LNCaP clone FGC (cell line): ENCODE measurements at places on chromosomes 11 and 22.

- no peak for DNase-seq
Measured at GRCh38 chr11:81444297-81444696, 1289.4 kb downstream of the FAM181B start.

DNA sequence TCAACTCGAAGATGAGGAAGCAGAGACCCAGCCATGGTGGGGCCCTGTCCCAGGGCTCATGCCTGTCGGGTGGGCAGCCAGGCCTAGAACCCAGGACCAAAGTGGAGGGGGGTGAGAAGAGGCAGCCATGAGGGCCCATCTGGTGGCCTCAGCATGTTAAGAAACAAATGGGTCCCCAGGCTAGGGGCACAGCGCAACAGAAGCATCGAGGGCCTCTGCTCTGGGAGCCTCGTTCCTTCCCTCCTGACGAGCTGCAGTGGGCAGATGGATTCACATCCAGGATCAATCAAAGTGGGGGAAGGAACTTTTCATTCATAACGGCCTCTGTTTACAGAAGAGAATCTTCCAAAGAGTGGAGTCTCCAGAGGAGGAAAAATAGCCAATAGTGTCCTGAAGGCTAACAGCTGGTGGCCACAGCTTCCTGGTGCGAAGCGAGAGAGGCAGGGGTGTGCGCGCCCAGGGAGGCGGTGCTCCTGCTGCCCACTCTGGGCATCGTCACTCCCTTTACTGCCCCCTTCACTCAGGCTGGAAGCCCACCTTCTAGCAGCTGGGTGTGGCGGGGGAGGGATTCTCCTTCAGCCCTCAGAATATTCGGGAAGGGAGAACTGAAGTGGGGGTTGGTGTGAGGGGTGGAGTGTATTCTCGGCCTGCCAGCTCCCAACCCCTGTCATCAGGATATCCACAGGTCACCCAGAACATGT, 4.3 kb downstream of the CBX7 start:
- no peak for DNase-seq

DNA sequence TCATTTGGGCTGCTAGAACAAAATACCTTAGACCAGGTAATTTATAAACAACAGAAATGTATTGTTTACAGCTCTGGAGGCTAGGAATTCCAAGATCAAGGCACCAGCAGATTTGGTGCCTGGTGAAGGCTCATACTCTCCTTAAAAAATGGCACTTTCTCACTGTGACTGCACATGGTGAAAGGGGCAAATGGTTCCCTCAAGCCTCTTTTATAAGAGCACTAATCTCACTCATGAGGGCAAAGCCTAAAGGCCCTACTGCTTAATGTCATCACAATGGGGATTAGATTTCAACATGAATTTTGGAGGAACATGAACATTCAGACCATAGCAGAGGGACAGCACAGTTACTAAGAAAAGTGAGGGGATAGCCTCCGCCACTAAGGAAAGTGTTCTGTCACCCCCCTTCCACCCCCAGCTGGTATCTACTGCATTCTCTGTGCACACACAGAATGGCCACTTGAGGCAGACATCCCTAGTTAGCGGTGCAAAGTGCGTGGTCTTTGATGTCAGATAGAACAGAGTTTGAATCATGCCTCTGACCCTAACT, 47.2 kb upstream of the CEP295 start:
- no peak for DNase-seq

GRCh38 chr11:47611348-47611794, 17.2 kb upstream of the C1QTNF4 start:
- DNase-seq = peak; percentile 14

- DNase-seq = no peak
Measured at GRCh38 chr22:45889093-45889538, 87.8 kb downstream of the WNT7B start.

- no peak for DNase-seq
Measured at GRCh38 chr22:35064664-35065063, 1.3 kb upstream of the ISX start.

DNA sequence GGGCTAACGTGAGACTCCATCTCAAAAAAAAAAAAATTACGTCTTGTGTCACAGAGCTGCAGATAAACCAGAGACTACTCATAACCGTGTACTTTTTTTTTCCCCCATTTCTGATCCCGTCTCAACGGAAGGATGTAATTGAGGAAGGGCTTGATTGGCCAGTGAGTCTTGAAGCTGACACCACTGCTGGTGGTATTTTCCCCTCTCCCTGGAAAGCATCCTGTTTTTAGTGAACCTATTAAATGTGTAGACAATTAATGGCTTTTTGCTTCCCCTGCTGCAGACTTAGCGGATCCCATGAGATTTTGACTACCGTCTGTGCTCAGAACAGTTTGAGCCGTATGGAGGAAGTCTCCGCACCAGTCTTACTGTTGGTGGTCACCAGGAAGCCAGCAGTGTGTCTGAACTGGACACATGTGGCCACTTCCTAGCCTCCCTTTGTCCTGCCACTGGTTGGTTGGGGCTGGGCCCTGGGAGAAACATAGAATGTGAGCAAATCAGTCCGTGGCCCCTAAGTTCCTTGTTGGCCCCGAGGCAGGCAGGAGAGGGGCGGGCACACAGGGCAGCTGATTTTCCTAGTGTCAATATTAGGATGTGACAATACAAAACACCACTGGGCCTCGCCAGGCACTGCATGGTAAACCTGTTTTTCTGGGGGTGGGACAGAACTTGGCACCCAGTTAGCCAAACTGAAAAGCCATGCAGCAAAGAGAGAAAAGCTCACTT, 3.1 kb downstream of the BIK start:
- DNase-seq = peak; percentile 82

DNA sequence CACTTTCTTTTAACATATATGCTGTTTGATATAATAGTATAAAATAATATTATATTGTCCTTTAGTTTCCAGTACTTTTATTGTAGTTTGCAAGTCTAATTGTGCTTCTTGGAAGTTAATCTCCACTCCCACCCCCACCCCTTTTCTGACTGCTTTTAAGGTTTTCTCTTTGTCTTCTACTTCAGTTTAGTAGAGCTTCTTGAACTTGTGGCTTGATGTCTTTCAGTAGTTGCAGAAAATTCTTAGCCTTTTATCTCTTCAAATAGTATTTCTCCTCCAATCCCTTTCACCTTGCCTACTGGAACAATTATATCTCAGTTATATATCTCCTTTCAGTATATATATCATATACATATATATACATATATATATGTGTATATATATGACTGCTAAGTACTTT, 56.6 kb downstream of the PARVG start:
- no peak for DNase-seq

- DNase-seq = no peak
Measured at GRCh38 chr11:10477690-10478046, 22.6 kb downstream of the AMPD3 start.

GRCh38 chr22:37233751-37234631, 10.1 kb downstream of the RAC2 start:
- DNase-seq = no peak

DNA sequence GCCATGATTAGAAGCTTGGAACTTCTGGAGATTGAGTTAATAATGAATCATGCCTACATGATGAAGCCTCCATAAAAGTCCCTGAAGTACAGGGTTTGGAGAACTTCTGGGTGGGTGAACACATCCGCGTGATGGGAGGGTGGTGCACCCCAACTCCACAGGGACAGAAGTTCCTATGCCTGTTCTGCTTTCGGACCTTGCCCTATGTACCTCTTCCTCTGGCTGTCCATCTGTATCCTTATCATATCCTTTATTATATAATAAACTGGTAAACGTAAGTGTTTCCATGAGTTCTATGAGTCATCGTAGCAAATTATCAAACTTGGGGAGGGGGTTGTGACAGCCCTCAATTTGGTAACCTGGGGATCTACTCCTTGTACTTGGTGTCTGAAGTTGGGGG, 60.2 kb downstream of the ADM start:
- no peak for DNase-seq

- no peak for DNase-seq
Measured at GRCh38 chr11:69617682-69618081, 23.3 kb upstream of the CCND1 start.

- DNase-seq = no peak
Measured at GRCh38 chr22:40210818-40211217, 33.1 kb downstream of the TNRC6B start.

DNA sequence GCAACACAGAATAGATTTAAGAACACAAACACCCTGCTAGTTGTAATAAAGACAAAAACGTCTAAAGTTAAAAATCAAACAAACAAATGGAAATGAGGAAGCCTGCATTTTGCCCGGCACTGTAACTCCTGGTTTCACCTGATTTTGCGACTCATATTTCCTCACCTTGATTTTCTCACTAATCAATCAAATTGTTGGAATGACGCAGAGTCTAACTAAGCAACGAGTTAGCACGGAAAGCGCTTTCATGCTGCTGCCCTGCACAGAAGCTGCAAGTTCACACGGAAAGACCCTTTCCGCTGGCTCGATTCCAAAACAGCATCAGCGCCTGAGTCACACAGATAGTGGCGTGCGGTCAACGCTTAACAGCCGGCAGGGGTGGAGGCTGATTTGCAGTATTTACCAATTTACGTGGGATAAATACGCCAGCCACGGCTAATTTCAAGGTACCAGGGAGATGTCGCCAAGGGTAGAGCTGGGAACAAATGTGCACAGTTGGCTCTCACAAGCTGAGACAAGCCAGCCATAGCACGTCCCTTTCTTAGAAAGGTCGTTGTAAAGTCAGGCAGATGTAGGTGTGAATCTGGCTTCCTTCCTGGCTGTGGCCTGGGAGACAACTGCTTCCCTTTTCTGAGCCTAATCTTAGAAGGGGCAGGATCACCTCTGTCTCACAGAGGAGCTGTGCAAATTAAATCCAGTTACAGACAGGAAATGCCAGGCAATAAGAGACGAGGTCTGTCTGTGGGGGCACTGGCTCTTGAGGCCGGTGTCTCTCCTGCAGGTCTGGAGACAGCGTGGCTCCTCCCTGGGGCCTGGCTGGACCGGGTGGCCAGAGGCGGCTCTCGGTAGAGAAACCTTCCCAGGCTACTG, 76.9 kb upstream of the TTLL12 start:
- DNase-seq = no peak

GRCh38 chr22:41799486-41800347, 762 bp upstream of the CCDC134 start:
- no peak for DNase-seq

DNA sequence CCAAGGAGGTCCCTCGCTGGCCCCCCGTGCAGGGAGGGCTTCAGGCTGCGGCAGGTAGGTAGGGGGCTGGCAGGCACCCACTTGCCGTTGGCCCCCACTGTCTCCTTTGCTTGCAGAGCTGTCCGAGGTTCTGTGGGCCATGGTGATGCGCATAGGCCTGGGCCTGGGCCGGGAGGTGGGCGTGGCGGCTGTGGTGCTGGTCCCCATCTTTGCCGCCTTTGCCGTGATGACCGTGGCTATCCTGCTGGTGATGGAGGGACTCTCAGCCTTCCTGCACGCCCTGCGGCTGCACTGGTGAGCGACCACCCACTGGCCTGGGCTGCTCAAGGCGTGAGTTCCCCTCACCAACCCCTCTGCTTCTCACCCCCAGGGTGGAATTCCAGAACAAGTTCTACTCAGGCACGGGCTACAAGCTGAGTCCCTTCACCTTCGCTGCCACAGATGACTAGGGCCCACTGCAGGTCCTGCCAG, 11.6 kb downstream of the TCIRG1 start:
- DNase-seq = no peak

DNA sequence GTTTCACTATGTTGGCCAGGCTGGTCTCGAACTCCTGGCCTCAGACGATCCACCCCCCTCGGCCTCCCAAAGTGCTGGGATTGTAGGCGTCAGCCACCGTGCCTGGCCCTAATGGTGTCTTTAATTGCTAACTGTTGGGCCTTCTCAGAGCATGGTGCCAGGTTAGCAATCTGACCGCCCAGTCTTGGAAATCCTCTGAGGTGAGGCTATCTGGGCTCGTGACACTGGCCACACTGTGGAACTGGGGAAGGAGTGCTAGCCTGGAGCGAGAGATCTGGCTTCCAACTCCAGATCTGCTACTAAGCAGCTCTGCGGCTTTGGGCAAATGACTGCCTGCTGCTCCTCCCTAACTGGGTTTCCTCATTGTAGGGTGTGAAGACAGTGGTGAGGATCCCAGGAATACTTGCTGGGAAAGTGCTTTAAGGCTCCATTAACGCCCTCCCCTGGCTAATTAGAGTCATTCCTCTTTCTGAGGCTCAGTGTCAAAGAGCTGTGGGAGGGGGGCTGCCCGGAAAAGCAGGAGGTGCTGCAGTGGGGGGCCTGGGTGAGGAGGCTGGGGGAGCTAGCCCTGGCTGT, 35.4 kb downstream of the CHRDL2 start:
- DNase-seq = no peak

DNA sequence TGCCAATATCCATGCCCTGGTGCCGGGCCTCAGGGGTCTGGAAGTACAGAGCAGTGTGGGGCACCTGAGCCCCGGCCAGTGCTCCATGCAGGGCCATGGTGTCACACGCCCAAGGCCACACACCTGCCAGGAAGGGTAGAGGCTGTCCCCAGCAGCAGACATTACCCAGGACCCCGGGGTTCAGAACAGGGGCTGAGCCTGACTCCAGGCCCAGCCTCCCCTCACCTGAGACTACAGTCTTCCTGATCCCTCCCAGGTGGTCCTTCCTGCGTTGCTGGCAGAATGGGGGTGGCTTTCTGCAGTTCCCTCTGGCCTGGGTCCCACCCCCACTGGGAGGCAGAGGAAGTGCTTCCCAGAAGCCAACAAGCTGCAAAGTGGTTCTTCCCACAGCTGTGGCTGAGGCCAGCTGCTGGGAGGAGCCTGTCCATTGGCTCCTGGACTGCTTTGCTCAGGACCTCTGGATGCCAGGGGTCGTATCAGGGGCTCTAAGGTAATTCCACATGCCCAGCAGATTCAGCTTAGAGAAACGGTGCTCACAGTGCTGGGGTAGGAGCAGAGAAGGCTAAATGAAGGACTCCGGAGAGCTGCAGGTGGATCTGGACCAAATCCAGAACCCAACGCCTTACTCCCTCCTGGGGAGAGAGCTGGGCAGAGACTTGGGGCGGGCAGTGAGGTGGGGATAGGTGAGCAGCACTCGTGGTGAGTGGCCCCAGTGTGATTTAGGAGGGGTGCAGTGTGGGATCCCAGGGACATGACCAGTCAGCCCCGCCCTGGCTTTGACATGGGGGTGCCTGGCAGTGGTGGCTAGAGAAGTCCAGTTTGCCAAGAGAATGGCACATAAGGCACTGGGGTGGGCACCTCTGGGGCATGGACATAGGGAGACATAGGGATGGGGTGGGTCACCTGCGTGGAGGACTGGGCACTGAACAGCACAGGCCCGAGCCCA, 12.6 kb downstream of the TCIRG1 start:
- no peak for DNase-seq

DNA sequence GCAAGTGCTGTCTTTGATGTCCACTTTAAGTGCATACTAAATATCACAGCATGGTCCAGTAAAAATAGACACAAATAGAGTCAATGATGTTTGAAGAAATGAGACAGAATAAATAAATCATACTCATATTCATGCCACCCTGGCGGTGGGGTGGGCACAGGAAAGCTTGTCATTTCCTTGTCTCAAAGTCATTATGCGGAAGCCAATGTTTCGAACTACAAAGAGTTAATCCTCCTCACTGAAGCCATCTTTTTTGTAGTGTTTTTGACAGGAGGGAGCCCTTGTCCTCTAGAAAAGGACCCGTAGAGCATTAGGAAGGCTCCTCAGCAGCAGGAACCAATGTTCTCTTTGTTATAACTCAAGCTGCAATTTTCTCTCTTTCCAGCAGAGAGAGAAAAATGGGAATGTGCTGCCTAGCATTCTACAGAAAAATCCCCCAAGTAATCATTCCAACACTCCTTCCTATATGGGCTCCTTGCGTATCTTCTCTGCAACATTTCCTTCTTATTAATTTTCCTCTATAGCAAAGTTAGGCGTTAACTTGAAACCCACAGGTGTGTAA, 30.6 kb downstream of the SC5D start:
- no peak for DNase-seq
